ENCODE measurements at places on chromosomes 1 and 21.

GRCh38 chr1:234538930-234539649 lies 60.1 kb upstream of the TARBP1 start:
- no peak for ATAC-seq

DNA sequence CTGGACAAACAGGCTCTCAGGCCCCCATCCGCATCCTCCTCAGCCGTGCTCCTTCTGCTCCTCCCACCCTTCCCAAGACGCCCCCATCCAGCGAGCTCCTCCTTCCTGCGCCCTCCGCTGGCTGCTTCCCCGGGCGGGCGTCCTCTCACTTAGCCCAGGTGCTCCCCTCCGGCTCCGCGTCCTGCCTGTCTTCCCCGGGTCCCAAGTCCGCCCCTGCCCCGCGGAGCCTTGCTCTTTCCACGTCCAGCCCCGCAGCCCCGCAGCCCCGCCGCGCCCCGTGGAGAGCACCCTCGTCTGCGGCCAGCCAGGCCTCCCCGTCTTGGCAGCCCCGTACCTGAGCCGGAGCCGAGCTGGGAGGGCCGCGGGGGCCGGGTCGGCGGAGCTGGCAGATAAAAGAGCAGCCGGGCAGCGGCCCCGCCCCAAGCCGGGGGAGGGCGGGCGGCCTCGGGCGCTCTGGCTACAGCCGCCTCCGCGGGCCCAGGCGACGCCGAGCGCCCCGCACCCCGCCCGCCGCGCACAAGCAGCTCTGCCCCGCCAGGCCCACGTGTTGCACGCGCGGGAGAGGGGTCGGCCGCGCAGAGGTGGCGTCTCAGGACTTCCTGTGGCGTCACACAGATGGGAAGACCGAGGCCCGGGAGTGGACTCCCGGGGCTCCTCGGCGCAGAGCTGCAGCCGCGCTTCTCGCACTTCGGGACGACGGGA lies at the start of gene PAQR7:
TSS of gene PAQR7 (minus strand) at position 555 of the 702 bp plus-strand sequence. CDS start 11,869 bp downstream, outside the sequence.
- peak; percentile 87 for ATAC-seq

GRCh38 chr1:24981631-24982005 lies 51.5 kb upstream of the RUNX3 start:
- peak; percentile 53 for ATAC-seq

- ATAC-seq = no peak
These were observed 11.2 kb downstream of the LAPTM5 start for GRCh38 chr1:30746212-30747032.

GRCh38 chr21:46662367-46662654 lies 26.8 kb downstream of the PRMT2 start:
- no peak for ATAC-seq

DNA sequence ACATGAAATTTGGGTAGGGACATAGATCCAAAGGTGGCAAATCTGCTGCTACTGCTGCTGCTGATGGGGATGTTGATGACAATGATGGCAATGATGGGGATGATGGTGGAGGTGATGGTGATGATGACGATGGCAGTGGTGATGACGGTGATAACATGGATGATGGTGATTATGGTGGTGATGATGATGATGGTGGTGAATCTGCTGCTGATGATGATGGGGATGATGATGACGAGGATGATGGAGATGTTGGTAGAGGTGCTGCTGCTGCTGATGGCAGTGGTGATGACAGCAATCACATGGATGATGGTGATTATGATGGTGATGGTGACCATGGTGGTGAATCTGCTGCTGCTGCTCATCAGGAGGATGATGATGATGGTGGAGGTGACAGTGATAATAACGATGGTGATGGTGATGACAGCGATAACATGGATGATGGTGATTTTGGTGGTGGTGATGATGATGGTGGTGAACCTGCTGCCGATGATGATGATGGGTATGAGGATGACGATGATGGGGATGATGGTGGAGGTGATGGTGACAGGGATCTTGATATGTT lies 341.0 kb upstream of the VAMP3 start:
- ATAC-seq = no peak

DNA sequence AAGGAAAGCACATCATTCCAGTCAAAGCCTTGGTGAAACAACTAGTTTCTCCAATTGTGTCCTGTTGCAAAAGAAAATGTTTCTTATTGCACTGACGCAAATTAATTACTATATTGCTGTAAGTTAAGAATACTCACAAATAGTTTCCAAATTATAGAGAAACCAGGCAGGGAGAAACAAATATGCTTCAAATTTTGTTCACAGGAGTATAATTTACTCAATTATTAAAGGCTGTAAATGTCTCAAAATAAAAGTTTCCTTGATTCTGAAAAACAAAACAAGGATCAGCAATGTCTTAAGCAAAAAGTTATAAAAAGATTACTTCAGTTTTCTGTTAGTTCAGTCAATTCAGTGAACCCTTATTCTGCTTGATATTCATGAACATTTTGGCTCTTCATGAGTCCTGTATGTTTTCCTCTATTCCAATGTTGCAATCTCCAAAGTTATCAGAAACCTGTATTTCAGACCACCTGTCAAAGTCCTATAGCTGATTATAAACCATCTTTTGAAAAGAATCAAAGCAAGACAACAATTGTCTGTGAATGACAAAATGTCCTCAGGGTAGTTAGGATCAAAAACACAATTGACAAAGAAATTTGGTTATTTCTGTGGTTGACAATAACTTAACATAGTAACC lies 11.7 kb upstream of the SYPL2 start:
- no peak for ATAC-seq

DNA sequence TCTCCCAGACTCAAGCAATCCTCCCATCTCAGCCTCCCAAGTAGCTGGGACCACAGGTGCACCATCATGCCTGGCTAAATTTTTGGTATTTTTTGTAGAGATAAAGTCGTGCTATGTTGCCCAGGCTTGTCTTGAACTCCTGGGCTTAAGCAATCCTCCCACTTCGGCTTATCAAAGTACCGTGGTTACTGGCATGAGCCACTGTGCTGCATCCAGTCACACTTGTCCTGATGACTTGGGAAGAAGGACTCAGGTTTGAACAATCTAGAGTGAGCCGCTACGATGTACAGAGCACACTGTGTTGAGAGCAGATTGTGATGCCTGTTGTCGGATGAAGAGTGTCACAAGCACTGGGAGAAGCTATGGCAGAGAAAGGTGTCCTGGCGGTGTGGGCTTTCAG lies 27.2 kb downstream of the RNF187 start:
- no peak for ATAC-seq

- no peak for ATAC-seq
These were observed 26.1 kb downstream of the KCNJ15 start for GRCh38 chr21:38282921-38283320.

DNA sequence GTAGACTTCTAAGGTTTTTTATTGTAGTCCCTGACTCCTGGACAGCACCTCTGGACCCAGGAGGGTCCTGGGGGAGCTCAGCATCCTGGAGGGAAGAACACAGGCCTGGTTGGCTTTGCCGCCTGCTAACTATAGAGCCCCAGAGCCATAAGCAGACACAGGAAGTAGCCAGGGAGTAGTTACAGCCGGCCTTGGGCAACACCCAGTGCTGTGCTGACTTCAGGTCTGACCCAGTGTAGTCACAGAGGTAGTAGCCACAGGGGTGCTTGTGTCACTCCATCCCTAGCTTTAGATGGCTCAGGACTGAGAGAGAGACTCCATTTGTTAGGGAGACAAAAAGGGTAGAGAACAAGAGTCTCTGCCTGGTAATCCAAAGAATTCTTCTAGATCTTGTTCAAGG lies 21.9 kb downstream of the MCOLN2 start:
- ATAC-seq = no peak

DNA sequence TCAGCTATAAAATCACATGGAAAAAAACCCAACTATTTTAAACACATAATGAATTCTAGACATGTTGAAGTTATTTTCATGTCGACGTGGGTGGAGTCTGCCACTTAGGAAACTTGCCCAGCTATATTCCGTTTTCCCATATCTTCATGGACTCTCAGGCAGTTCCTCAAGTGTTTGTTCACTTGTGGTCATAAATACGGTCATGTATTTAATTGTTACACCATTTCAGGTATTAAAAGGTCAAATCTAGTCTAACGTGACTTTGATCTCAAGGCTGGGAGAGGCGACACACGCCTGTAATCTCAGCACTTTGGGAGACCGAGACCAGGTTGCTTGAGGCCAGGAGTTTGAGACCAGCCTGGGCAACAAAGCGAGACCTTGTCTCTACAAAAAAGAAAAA lies 346.9 kb downstream of the PBX1 start:
- ATAC-seq = no peak

DNA sequence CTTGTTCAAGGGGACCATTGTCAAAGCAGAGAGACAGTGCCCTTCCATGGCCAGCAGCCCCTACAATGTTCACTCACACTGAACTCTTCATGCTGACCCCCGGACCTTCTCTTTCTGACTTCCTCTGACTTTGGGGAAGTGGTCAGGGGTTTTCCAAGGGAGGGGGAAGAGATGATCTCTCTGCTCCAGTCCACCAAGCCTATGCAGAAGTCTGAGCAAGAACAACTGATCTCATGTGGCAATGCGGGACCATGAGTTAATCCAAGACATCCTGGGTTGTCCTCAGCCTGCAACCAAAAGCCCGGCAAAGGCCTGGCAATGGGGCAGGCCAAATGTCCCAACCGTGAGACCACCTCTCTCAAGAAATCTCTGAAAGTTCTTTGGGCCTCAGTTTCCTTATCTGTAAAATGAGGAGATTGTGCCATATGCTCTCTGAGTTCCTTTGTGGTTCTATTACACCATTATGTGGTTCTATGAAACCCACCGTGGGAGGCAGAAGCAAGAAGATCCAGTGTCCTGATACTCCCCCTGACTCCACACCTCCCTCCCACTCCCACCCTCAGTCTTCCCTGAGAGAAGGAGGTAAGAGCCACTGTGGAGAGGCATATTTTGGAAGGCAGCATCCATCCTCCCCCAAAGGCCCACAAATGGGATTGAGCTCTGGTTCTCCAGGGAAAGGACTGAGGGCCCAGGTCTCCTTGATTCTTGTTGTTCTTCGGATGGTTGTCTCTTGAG lies 11.8 kb upstream of the ARHGEF2 start:
- ATAC-seq = no peak

DNA sequence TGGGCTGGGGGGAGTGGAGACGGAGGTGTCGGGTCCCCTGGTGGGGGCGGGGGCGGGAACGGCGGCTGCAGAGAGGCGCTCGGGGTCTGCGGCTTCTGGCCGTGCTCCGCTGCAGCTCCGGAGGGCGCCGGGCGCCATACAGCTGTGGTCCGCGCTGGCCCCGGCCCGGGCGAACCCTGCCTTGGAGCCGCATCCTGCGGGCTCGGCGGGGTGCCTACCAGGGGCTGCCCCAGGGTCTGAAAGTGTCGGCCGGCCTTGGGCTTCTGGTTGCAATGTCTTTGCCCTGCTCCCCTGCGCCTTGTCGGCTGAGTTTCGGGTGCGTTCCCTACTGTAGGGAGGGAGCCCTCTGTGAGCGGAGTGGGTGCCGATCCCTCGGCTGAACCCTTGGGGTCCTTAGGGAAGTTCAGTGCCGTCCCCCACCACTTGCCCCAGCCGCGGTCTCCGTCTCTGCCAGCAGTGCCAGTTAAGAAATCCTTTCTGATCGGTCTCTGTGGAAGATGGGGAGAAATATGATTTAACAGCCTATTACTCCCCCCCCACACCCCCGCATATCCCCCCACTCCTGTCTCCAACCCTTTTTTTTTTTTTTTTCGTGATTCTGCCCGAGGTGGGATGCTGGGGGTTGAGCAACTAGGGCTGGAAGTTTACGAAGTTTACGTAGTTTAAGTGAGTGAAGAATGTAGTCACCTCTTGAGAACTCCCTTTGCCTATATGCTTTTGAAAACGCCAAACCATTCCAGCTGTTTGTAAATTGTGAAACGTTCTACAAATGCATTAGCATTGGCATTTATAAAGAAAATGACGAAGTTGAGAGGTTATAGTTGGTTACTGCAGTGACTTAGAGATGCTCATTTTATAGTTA lies 588 bp downstream of the NEXN start:
- peak; percentile 58 for ATAC-seq

- ATAC-seq = no peak
These were observed 65.1 kb upstream of the JUN start for GRCh38 chr1:58848818-58849411.

DNA sequence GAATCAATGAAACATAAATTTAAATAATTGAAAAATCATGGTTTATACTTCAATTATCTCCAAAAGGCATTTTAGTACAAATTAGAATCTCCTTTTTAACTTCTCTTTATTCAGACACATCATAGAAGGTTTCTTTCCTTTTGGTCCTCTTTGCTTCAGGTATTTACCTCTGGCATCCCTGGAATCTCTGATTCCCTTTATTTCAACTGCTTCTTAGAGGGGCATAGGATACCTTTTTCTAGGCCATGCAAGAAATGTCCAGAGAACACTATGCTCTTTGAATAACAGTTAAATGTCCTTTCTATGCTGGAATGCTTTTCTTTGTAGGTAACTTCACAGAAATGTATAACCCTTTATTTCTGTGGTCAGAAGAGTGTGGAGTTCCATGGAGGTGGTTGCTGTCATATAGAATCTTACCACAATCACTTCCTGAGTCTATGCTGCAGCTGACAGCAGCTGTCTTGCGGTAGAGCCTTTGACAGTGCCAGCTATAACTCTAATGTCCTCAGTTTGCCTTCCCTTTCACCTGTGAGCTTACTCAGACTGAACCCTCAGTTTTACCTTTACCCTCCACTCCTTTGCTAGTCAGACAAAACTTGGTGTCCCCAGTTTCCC lies 8.6 kb downstream of the LAMC2 start:
- peak; percentile 66 for ATAC-seq

DNA sequence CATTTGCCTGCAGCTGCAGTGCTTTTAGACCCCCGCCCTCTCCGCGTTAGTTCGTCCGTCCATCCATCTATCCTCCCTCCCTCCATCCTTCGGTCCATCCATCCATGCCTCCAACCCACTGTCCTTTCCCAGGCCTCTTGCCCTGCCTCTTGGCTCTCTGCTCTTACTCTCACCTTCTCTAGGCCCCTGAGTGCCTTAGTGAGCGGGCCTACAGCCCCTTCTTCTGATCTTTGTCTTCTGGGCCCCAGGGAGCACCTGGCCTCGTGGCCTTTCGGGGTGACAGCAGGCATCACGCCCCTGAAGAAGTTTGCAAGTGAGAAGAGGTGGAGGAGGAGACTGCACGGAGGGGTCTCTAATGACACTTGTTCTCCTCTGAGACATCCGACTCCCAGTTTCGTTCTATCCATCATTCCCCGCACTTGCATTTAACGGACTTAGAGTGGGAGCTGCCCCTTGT lies 842 bp downstream of the ATXN7L2 start:
- no peak for ATAC-seq

DNA sequence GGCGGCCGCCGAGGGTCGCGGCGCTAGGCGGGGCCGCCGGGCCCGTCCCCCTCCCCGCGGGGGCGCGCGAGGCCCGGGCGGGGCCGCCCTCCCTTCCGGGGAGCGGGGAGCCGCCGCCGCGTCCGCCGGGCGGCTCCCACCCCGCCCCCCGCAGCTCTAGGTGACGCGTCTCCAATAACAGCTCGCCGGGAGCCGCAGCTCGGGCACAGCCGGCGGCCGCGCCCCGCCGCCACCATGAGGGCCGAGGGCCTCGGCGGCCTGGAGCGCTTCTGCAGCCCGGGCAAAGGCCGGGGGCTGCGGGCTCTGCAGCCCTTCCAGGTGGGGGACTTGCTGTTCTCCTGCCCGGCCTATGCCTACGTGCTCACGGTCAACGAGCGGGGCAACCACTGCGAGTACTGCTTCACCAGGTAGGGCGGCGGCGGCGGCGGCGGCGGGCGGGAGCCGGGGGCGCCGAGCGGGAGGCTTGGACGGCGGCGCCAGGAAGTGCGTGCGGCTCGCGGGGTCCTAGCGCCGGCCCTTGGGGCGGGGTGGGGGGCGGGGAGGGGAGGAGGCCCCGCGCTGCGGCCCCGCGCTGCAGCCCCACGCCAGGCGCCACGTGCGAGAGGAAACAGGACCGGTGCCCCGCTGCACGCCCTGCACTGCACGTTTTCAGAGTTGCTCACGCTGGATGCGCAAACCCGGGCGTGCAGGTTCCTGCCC lies at the start of gene SMYD2:
TSS of gene SMYD2 (plus strand) at position 139 of the 699 bp plus-strand sequence. CDS start at position 235, 96 bp downstream.
- peak; percentile 81 for ATAC-seq

GRCh38 chr1:18233176-18233864 lies 125.7 kb downstream of the IGSF21 start:
- ATAC-seq = no peak

GRCh38 chr1:117147856-117148588 lies 26.5 kb upstream of the TRIM45 start:
- ATAC-seq = no peak

Data from activated CD4-positive, CD25-positive, alpha-beta regulatory T cell treated with anti-CD3 and anti-CD28 coated beads, Interleukin-2, amount 50 U/mL, for 24 hours (primary cell).